ENCODE measurements at places on chromosomes 3 and 15.
A peak's percentile ranks its signal among the peaks of the same experiment; 100 is the strongest.

DNA sequence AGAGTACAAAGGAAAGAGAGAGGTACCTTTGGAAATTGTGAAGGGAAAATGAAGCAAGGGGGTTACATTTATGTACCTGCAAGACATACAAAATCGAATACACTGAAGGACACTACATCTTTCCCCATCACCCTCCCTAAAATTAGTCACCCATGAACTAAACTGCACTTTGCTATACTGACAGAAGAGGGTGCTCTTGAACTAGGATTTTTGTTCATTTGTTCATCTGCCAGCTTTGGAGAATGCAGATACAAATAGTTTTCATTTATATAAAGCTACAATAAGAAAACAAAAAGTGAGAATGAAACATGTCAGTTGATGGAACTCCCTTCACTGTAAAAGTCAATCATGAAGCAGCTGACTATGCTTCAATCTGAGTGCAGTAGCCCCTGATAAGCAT is 55.7 kb downstream of the PCCB start:
- DNase-seq, result no peak

- no peak for DNase-seq
These were observed 76.2 kb downstream of the PLXNA1 start for GRCh38 chr3:127059072-127059471.

DNA sequence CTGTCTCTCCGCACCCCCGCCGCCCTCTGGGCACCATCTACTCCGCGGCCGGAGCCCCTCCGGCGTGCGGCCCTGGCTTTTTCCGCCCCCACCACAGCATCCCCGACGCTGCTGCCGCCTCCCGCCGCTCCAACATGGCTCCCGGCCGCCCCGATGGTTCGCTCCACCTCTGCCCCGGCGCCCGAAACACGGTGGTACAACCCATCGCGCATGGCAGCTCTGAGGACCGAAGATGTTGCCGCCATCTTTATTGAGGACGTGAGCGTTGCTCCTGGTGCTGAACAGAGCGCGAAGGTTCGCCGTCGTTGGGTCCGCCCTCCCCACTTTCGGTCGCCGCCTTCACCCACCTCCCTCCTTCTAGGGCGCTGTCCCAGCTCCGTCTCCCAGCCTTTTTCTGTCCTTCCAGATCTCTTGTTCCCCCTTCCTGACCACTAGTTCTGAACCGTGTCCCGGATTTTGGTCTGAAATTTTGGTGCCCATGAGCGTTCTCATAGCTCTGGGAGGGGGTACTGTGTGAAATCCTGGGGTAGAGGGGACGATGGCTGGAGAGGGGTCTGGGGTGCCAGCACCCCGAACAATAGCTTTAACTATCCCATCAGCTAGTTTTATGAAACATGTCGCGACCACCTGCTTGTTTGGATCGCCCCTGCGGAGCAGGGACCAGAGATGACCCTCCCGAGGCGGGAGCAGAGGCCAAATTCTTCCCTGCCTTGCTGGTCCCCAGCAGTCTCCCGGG is at the start of gene CELSR3:
Gene CELSR3, minus strand, starts transcription at position 134 of the 736 bp plus-strand sequence. CDS start 252 bp downstream, outside the sequence.
- peak; percentile 95 for DNase-seq

DNA sequence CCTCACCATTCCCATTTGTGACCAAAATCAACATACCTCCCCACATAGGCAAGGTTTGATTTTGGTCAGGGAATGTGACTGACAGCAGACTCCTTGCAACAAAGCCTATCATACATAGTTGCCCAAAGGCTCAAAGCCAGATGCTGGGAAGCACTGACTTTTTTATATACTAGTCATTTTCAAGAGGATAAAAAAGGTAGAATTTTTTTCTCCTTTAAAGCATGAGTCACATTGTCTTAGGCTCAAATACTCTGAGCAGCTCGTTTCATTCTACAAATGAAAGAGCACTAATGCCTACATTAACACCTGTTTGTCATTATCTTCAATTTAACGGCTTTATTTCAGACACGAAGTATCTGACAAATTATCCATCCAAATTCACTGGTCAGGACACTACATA is 36.2 kb downstream of the ICE2 start:
- DNase-seq, result no peak

GRCh38 chr15:59379531-59379930 is 6.9 kb upstream of the MYO1E start:
- DNase-seq, result no peak

DNA sequence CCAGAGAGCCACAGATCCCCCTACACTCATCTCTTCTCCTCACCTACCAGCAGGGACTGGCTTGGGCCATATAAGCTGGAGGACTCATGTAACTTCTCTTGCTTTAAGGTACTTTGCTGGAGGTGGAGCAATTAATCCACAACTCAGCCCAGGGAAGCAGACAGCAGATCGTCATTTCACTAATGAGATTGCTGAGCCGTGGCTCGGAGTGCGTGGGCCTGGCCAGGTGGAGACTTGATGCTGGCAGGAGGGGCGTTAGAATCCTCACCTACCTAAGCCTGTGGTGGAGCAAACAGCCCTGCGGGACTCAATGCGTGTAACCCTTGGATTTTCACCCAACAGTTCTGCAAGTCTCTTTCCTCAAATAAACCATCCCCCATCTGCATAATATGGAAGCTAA is 253.2 kb downstream of the RORA start:
- no peak for DNase-seq

All from cardiac fibroblast (primary cell).